ENCODE measurements at places on chromosomes 5 and 9.

DNA sequence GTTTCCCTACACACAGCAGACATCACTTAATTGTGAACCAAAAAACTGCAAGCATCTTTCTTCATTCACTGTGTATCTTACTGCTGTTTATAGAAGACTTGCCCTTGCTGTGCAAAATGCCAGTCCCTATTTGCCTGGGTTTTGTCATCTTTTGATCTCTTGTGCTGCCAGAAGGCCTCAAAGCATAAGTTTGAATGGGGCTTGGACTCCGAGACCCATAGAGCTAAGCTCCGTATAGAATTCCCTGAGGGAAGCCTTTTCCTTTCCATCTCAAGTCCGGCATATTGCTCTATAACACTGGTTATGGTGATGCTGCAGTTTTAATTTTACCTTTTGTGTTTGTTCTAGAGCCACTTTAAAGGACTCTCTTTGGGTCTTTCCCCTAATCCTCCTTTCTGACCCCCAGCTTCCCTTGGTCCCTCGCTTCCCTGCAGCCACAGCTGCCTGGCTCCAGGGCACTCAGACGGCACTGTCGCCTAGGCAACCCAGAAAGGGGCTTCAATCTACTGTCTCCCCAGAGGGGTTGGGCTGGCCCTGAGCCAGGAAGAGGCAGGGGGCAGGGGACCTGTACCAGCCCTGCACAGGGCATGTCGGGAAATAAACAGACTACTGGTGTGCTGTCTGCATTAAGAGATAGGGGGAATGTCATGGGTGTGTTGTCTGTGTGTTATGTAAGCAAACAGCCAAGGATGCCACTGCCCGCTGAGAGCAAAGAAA, 73.4 kb upstream of the MELK start:
- no peak for DNase-seq

- no peak for DNase-seq
These were observed 424.6 kb downstream of the GADD45G start for GRCh38 chr9:90029386-90029785.

DNA sequence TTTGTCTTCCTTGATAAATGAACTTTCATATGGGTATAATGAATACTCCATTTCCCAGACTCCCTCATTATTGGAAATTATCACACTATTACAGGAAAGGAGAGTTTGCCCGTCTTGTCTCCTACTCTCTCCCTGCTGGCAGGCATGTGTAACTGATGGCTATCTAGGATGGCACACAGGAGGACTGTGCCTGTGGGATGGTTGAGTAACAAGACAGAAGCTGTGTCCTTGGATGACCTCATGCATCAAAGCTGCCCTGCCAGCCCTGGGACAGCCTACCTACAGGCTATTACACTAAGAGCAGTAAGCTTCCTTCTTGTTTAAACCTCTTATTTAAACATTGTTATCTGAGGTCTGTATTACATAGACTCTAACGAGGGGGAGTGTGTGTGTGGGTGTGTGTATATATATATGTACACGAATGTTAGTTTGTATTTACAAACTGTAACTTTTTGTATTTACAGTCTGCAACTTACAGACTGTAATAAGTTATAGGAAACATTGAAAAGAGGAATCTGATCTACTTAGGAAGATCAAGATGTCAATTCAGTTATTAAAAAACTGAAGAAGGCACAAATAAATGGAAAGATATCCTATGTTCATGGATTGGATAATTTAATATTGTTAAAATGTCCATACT, 247.6 kb upstream of the ACO1 start:
- no peak for DNase-seq

DNA sequence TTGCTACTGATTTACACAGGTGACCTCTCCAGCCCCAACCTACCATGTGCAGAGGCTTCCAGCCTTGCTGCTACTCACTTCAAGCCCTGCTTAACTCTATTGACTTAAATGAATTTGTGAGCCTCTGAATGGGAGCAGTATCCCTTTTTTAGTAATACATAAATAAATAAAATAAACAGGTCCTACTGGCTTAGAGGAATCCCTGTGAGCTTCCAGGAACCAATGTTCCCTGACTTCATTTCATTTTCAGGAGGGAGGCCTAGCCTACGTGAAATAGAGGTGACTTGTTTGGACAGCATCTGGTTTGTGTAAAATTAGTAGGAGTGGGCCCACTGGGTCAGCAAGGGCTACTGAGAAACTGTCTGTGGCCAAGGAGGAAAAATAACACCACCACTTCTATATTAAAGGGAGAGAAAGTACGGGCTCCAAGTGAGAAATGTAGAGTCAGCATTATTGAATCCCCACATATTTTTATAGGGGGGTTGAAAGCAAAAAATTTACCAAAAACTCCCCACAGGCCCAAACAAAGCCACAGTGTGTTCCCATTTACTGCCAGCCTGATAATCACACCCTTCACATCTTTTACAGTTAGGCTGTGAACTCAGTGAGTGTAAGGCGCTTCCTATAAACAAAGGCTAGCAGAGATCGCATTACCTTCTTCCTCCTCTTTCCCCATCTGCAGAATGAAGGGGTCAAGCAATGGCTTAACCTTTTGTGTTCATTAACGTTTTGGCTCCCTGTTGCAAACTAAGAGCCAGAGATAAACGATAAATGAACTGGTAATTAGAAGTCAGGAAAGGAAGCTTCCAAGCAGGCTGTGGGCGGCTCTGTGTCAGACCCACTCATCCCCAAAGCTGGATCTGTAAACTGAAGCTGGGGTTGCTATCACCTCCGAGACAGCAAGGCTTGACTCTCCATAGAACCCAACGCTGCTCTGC, 138.8 kb upstream of the LIFR start:
- peak; percentile 10 for DNase-seq

DNA sequence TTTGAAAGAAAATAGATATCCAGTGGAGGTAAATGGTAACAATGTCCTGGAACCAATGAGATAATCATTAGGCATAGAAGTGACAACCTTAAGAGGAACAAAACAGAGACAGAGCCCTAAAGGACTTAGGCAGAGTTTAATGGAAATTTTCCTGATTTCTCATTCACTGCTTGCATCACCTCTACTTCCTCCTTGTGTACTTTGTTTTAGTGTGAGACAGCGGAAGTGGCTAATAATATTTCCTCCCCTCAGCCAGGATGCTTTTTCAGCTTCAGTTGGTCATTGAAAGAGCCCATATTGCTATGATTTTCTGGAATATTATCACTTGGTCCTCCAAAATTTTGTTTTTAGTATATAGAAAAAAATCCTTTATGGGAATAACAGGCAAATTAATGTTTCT, 153.4 kb upstream of the MPDZ start:
- no peak for DNase-seq

GRCh38 chr5:61275841-61276240, 56.2 kb upstream of the ZSWIM6 start:
- DNase-seq: no peak

- no peak for DNase-seq
These were observed 13.5 kb downstream of the ZFP37 start for GRCh38 chr9:113042884-113043657.

GRCh38 chr5:137070521-137070920, 428.6 kb downstream of the SPOCK1 start:
- DNase-seq: no peak

- peak; percentile 85 for DNase-seq
These were observed 122.0 kb downstream of the GDNF start for GRCh38 chr5:37717613-37718431.

DNA sequence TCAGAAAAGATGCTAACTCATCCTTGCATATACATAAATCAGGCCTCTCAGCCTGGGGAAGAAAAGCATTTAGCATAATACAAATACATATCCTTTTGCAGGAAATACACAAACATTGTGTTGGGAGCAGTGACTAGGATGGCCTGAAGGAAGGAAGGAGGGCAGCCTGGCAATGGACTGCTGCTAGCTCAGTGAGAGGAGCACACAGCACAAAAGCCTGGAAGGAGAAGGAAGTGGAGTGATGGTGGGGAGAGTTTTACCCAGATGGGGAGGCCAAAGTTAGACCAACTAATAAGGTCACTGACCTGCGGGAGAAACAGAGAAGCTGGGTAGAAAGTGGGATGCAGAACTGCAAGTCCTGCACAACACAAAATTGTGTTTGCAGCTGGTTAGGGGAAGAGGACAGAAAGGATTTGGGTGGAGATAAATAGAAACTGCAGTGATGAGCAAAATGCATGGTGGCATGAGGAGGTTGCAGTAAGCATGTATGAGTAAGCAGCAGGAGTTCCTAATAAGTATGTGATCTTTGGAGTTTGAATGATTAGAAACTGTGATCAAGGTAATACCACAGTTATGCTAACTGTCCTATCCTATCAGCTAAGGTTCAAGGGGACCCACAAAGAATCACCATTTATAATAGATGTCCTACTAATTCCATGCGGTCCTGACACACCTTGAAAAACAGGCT, 39.5 kb downstream of the SEMA6A start:
- DNase-seq: no peak

GRCh38 chr5:161934486-161934885, 86.6 kb downstream of the GABRA1 start:
- no peak for DNase-seq

GRCh38 chr5:169788168-169788567, 151.1 kb downstream of the DOCK2 start:
- DNase-seq: no peak

GRCh38 chr5:143446535-143447226, 43.2 kb upstream of the NR3C1 start:
- no peak for DNase-seq

Measured in prostate gland (tissue), 2 donors.